EL (cell line): ENCODE measurements at places on chromosomes 1 and 21.

GRCh38 chr1:51274676-51275075, 38.6 kb downstream of the RNF11 start:
- no peak for DNase-seq

DNA sequence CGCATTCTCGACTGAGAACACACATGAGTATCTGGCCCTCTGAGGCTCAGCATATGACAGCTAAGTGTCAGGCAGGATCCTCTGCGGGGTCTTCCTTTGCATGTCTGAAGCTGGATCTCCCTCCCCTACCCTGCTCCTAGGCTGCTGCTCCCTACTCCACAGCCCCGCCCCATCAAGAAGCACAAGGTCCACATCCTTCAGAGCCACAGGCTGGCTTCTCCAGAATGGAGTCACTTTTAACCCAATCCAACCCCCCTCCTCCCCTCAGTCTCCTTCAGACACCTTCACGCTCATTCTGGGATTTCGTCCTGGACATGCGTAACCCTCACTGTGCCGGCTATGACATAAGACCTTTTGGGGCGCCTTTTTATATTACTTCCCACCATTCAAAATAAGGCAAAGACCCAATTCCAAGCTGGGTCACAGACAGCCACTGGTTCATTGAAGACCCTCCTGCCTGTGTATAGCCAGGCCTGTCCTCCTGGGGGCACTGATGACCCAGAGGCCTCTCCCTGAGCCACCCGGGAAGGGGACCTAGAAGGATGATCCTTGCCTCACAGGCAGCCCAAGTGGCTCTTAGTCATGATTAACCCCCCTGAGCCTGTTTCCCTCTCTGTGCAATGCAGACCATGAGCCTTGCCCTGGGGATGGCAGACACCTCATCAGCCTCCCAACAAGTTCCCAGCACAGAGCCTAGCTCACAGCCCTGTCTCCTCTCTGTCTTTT, 4.7 kb downstream of the ADGRB2 start:
- DNase-seq = peak; percentile 66

DNA sequence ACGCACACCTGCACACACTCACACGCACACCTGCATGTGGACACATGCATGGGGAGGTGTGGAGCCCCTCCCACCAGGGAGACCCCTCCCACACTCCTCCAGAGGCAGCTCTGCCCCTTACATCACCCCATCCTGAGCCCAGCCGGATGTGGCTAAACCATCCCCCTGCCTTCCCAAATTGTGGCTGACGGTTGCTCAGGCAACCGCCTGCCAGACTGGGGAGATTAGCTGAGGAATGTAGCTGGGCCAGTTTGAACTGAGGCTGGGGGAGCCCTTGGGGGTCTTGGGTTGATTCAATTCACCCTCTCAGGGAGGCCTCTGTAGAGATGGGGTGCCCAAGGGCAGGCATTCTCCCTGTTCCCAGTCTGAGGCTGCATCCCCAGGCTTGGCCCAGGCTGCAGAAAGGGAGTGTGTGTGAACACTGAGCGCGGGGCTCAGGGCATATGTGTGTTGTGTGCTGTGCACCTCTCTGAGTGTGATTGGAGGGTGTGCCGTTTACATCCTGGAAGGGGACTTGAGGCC, 12.9 kb downstream of the PTPRU start:
- DNase-seq = peak; percentile 29

DNA sequence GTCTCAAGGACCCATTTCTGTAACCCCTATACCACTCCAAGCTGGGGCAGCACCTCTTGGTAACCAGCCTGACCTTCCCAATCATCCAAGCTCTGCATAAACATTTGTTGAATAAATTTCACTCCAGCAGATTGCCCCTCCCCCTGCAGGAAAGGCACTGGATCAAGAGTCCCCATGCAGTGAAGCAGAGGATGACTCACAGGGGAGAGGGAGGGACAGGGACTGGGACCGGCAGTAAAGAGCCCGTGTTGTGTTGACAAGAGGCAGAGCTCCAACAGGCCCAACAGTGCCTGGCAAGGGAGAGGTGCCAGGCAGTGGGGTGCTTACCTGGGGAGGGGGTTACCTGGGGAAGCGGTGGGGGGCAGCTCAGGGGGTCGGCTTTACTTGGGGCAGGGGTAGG, 32.3 kb downstream of the SLC9A1 start:
- peak; percentile 83 for DNase-seq

GRCh38 chr1:183300395-183300794, 114.3 kb downstream of the LAMC2 start:
- DNase-seq = no peak

- peak; percentile 89 for DNase-seq
These were observed at the start of gene GNG12 for GRCh38 chr1:67832737-67833601. Gene GNG12 (minus strand): TSS chr1:67833467. CDS start chr1:67707686, 125,781 bp downstream.

- peak; percentile 84 for DNase-seq
These were observed 132.9 kb upstream of the DPYD start for GRCh38 chr1:98053471-98054366.
